RCC 7860 (cell line): ENCODE measurements at places on chromosomes 11 and 22.

GRCh38 chr11:45162916-45163879, 16.8 kb downstream of the PRDM11 start:
- no peak for DNase-seq

- no peak for DNase-seq
These were observed 4.2 kb downstream of the CHKA start for GRCh38 chr11:68116974-68117373.

DNA sequence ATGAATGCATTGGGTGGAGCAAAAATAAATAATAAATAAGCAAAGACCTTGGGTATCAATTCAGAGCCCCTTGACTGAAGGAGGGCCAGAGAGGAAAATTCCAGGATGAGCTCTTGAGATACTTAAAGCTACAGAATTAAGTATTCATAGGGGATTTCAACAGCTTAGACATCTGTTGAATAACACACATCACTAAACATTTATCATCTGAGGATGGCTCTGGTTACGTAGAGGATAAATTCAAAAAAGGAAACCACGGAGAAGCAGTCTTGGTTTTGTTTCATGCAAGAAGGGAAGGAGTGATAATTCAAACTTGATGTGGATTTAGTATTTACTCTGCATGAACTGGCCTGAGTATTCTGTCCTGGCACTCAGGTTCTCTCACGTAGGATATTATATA, 29.8 kb downstream of the ARHGAP42 start:
- no peak for DNase-seq

DNA sequence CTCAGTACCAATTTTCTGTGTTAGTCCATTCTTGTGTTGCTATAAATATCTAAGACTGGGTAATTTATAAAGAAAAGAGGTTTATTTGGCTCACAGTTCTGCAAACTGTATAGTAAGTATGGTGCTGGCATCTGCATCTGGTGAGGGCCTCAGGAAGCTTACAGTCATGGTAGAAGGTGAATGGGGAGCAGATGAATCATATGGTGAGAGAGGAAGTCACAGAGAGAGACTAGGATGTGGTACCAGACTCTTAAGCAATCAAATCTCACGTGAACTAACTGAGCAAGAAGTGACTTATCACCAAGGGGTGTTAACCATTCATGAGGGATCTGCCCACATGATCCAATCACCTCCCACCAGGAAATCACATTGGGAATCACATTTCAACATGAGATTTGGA, 60.8 kb upstream of the ZBED5 start:
- DNase-seq = no peak

- DNase-seq = no peak
These were observed 63.7 kb downstream of the PRDM11 start for GRCh38 chr11:45209891-45210699.
